ENCODE measurements at places on chromosomes 12 and 14.

GRCh38 chr12:92608151-92609091, 94.4 kb upstream of the PLEKHG7 start:
- no peak for DNase-seq

DNA sequence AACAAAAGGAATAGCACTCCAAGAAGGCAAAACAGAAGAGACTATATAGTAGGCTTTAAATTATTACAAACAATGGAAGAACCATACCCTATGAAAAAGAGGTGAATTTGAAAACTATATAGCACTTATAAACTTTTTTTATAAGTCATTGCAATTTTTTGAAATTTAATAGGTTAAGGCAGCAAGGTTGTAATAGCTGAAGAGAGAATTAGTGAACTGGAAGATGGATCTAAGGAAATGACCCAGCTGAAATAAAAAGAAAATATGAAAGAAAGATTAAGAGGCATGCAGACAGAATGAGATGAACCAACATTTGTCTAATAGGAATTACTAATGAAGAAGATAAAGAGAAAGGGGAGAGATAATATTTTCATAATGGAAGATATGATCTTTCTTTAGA, 9.8 kb downstream of the TESC start:
- no peak for DNase-seq

GRCh38 chr14:61102549-61103466, 121.8 kb downstream of the SLC38A6 start:
- DNase-seq = no peak

DNA sequence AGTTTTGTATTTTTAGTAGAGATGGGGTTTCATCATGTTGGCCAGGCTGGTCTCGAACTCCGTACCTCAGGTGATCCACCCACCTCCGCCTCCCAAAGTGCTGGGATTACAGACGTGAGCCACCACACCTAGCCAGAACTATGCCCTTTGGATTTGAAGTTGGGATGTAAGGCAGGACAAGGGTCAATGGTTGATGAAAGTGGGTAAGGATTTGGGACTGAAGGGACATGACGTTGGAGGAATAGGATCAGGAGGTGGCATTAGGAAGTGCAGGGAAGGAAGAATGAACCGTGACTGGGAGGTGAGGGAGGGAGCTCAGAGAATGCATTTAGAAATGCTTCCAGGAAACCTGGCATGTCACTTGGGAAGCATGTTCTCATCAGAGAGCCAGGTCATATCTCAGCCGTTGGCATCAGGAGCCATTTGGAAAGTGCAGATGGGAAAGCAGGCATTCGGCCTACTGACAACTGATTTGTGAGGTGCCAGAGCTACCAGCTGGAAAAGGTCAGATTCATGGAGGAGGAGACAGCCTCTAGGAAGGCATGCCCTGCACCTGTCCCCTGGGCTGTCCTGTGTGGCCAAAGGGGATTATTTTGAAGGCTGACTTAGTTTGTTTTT, 2.2 kb downstream of the CRADD start:
- DNase-seq = no peak

GRCh38 chr14:77908847-77909246, 108.9 kb downstream of the ADCK1 start:
- no peak for DNase-seq

DNA sequence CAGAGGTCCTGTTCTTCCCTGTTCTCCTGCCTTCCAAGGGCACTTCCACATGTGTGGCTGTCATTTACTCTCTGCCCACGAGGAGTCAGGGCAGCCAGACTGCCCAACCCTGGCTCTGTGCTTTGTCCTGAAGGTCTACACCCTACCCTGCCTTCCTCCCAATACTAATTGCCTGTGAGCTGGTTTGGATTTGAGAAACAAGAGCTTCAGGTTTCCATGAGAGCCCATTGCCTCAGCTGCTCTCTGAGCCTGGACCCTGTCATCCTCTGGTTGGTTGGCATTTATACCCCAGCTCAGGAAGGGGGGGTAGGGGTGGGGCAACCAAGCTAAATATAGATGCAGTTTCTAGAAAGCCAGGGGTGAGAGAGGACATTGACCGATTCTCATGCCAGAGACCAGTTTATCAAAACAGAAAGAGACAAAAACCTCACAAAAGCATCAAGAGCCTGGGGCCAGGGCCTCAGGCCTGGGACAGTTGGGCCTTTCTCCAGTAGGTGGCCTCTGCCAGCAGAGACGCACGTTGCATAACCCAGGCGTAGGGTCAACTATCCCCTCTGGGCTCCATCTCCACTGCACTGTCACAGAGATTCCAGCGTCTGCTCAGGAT, 34.5 kb downstream of the VDR start:
- no peak for DNase-seq

All from activated T-cell treated with anti-CD3 and anti-CD28 coated beads, Interleukin-2, amount 50 U/mL, for 48 hours (primary cell).